Activated naive CD4-positive, alpha-beta T cell treated with anti-CD3 and anti-CD28 coated beads for 36 hours (primary cell): ENCODE measurements at places on chromosomes 7 and 10. TPM values are rescaled to one million over a fixed set of nuclear protein-coding genes. Genes with fewer than 3 reads are reported as not detected.
A peak's percentile ranks its signal among the peaks of the same experiment; 100 is the strongest.

Gene PAX4
- total RNA-seq, result not detected

Gene DENND2A
- not detected for total RNA-seq

GRCh38 chr7:33233659-33234058, 104.3 kb downstream of the BBS9 start:
- no peak overlapping the region for H3K27ac ChIP-seq
- no peaks in the 10 kb centered on the region for H3K4me1 ChIP-seq
- no peaks in the 10 kb centered on the region for H3K36me3 ChIP-seq
- no peaks in the 10 kb centered on the region for H3K27me3 ChIP-seq
- no peak overlapping the region for H3K4me3 ChIP-seq

DNA sequence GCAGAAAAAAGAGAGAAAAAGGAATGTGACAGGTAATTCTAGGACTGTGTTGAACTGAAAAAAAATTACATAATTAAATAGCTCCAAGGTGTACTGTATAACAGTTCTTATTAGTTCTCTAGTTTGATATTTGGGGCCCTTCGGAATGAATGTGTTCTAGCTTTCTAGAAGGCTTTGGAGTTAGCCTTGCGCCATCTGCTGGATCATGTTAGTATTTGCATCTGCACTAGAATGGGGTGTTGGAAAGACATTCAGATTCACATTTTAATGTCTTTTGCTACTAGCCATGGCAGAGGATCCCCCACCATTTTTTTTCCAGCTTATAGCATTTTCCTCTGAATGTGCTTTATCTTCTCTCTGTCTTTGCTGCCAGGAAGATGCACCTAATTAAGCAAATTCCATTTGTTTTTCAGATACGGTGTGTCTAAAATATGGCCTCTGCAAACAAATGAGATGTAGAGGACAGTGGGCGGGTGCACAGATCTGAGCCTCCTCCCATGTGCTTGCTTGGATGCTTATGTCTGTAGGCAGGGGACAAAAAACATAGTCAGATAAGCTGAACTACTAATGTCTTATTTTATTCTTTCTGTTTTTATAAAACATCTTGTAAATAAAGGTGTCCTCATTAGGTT, 238.5 kb downstream of the PHF14 start:
- DNase-seq, result peak; percentile 69
- no peaks in the 10 kb centered on the region for H3K36me3 ChIP-seq
- H3K27me3 ChIP-seq, result peaks cover 3% of the 10 kb centered on the region
